ENCODE measurements at places on chromosomes 11 and 22.

DNA sequence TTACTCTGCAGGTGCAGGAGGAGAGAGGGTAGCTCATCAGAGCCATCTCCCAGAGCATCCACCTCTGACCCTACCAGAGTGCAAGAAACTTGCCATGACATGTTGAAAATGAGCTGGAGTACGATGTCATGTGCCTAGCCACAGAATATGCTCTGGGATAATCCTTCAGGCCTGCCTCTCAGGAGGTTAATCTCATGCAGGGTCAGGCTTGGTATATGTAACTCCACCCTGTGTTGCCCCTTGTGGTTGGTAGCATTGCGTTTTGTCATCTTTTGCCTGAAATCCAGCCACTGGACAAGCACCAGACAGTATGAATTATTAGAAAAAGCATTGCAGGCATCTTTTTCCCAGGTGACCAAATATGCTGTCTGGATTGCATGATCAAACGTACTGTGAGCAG lies 36.2 kb downstream of the CNTF start:
- no peak for DNase-seq

DNA sequence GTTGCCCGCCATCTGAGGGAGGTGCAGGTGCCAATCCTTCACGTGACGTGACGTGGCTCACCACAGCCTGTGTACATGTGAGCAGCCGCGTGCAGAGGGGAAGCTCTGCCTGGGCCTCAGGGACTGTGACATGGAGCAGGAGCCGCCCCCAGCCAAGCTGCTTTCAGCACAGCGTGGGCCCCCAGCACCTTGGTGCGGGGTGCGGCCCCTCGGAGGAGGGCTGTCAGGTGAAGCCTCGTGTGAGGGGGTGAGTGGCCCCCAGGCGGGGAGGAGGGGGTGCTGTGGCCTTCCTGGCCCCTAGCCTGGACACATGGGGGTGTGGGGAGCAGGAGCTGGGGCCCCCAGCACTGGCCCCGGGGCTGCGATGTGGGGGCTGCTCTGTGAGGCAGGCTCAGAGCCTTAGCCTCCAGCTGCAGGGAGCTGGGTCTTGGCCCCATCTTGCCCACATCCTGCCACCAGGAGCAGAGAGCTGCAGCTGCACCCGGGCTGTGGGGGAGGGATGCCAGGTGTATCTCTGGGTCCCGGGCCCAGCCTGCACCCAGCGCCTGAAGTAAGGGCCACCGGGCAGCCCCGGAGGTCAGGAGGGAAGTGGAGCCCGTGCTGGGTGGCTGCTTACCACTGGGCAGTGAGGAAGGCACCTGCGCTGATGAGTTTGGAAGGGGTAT lies at the start of gene ADORA2A:
Gene ADORA2A (plus strand): TSS at position 100 of the 665 bp plus-strand sequence. CDS start 5,806 bp downstream, outside the sequence.
- no peak for DNase-seq

GRCh38 chr11:61627850-61628661 lies 47.2 kb upstream of the SYT7 start:
- peak; percentile 49 for DNase-seq

GRCh38 chr22:22507743-22508273 lies 734 bp downstream of the ZNF280B start:
- no peak for DNase-seq

DNA sequence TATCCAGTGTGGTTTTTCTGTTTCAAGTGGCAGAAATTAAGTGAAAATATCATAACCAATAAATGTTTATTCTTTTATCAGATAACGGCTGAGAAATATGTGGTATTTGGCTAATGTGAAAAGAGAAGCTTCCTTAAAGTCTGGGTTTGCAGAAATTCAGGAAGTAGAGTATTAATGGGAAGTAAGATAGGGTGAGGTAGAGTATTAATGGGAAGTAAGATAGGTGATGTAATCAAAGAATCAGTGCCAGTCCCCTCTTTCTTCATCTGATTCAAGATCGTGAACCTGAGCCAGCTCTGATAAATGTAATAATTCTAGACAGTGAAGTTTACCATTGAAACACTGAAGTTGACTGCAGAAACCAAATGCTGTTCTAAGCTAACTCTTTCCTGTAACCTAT lies 30.9 kb downstream of the TRPC6 start:
- DNase-seq = no peak

- peak; percentile 44 for DNase-seq
These were observed 8.9 kb downstream of the RELT start for GRCh38 chr11:73384872-73385689.

DNA sequence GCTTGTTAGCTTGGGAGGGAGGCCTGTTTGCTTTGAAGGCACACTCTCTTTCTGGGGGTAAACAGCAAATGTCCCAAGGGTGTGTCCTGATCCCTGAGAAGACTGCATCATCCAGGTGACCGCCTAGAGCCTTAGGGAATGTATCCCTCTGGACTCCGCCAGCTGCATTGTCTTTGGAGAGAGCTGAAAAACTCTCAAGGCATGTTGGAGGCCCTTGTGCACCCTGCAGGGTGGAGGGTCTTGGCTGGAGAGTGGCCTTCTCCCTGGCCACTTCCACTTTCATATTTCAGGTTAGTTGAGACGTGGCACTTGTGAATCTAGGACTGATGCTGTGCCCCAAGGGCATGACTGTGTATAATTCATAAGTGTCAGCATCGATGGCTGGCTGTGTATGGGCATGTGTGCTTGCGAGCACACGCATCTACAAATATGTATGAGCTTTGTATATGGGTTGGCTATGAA lies 70.6 kb downstream of the ZBTB16 start:
- DNase-seq = no peak

DNA sequence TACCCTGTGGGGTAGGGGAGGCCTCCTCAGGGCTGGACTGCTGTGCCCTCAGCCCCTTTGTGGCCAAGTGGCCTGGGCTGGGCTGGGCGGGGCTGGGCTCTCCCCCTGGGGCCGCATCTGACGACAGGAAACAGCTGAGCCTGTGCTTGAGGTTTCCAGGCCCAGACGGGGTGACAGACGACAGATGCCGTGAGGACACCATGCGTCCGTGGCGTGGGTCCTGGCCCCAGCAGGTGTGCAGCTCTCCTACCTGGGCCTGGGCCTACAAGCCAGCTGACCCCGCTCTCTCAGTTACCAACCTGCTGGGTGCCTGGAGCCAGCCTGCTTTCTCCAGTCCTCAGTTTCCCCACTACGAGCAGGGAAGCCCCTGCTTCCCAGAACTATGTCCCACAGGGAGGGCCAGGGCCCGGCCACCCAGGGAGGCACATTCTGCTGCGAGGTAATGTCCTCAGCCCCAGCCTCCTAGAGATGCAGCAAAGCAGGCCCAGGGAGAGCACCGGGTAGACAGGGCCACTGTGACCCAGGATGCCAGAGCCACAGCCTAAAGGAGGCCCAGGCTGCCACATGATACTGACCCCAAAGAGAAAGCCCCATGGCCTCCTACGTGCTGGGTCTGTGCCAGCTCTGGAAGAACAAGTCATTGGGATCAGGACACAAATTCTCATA lies 181.3 kb downstream of the IGLL1 start:
- no peak for DNase-seq

DNA sequence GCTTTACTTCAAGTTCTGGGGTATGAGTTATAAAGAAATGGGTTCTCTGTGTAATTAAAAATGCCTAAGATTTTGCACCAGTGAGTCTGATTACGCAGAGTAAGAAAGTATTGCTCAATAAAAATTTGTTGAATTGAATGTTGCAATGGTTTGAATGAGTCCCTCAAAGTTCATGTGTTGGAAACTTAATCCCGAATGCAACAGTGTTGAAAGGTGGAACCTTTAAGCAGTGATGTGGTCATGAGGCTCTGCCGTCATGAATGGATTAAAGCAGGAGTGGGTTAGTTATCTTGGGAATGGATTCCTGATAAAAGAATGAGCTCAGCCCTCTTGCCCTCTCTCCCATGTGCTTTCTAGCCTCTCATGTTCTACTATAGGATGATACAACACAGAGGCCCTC lies 52.6 kb upstream of the SESN3 start:
- DNase-seq = no peak

DNA sequence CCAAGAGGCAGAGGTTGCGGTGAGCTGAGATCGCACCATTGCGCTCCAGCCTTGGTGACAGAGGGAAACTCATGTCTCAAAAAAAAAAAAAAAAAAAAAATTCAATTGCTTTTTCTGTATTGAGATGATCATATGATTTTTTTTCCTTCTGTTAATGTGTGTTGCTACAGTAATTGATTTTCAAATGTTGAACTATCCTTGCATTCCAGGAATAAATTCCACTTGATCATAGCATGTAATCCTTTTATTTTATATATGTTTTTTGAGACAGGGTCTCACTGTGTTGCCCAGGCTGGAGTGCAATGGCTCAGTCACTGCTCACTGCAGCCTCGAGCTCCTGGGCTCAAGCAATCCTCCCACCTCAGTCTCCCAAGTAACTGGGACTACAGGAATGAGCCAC lies 33.3 kb downstream of the MOV10L1 start:
- no peak for DNase-seq

- DNase-seq = no peak
These were observed 353.9 kb upstream of the TENM4 start for GRCh38 chr11:79794484-79795393.

DNA sequence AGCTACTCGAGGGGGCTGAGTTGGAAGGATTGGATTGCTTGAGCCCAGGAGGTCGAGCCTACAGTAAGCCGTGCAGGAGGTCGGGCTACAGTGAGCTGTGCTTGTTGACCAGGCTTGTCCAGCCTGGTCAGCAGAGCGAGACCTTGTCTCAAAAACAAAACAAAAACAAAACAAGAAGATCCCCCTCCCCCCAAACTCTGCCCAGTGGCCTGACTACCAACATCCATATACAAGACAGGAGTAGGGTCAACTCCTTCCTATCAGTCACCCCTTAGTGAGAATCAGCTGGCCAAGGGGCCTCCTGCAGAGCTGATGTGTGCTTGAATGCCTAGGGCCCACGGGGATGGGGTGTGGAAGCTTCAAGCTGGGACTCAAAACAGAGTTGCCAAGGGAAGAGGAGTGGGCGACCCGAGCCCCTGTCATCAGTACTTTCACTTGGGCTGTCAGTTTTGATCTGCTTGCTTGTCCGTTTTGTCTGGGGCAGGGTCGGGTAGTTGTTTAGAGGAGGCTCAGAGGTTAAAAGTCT lies 942 bp upstream of the TSPAN18 start:
- no peak for DNase-seq

DNA sequence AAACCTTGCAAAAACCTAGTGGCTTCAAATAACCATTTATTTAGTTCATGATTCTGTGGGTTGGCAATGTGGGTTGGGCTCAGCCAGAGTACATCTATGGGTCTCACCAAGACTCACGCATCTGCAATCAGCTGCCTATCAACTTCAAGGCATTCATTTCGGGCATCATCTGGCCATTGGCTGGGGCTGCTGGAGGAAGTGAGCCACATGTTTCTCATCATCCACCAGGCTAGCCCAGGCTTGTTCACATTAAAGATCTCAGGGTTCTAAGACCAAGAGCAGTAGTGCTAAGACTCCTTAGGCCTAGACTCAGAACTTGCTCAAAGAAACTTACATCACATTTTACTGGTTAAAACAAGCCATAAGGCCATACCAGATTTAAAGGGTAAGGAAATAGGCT lies 478.9 kb upstream of the ARHGAP42 start:
- no peak for DNase-seq

DNA sequence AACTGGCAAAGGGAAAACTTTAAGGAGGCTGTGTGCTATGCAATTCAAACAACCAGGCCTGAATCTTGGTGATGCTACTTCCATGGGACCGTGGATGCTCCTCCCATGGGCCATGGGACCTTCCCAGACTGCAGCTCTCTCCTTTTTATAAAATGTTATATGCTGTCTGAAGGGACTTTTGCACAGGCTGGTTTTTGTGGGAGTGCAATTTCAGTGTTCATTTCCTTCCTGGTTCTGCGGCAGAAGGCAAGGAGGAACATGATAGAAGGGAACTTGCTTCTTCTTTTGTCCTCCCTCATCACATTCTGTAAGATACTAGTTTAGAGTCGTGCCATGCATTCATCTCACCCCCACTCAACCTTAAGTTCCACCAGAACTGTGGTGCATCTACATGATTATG lies 68.9 kb downstream of the C11orf58 start:
- DNase-seq = no peak

GRCh38 chr11:66904981-66905521 lies 48.2 kb downstream of the LRFN4 start:
- DNase-seq = no peak

- DNase-seq = no peak
These were observed 50.0 kb upstream of the ADA2 start for GRCh38 chr22:17269224-17269606.

GRCh38 chr11:118877487-118878162 lies 6.1 kb upstream of the CXCR5 start:
- no peak for DNase-seq

DNA sequence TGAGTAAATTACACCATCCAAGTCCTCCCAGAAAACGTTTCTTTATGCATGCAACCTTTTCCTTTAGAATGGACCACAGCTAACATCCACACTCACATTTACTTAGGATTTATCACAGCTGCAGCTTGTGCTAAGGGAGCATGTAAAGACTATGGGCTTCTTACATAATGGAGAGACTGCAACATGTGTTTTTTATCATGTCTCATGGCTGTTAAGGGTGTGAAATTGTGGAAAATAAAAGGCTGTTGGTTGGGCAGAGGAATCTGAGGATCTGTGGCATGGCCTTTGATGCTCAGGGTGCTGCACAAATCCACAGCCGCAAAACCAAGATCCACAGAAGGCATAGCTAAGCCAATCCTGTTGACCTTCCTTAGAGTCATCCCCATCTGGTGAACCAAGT lies 112.0 kb upstream of the MTNR1B start:
- DNase-seq = no peak

- DNase-seq = no peak
These were observed 80.4 kb downstream of the MYEOV start for GRCh38 chr11:69374110-69374945.

DNA sequence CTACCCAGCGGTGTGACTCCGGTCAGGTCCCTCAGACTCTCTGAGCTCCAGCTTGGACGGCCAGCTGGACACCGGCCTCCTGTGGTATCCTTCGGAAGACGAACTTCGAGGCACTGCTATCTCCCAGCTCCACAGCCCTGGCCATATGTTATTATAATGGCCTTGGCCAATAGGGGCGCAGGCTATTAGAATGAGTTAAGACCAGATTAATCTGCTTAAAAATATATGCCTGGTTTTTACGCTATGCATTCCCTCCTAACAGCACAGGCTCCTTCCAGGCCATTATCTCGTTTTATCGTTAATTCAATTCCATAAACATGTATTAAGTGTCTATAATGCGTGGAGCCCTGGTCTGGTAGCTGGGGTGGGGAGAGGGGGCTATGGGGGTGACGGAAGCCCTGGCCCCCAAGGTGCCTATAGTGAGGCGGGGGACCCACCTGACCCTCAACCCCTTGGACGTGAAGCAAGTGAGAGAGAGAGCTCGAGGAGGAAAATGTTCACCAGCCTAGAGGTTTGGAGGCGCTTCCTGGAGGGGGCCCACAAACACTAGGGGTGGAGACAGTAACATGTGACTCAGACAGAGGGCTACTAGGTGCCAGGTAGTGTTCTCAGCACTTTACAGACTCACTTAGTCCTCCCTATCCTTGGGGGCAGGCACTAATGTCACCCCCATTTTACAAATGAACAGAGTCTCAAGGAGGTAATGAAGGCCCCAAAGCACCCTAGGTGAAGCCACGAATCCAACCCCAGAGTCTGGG lies 37.5 kb upstream of the TCF20 start:
- DNase-seq = no peak
